ENCODE measurements at places on chromosomes 7 and 10.

DNA sequence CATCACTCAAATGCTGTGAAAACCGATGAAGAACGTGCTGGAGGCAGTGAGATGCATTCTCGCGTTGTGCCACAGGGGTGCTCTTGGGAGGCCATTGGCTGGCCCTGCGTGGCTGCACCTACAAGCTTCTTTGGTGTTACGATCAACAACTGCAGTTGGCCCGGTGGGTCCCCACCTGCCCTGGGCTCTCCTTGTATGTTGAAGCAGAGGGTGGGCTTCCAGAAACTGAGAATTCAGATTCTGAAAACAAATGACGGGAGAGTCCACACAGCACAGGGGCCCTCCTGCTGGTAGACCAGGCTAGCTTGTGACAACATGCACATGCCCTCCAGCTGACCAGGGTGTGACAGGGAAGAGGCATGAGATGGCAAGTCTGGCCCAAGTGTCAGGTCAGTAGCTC lies 23.7 kb upstream of the DDC start:
- DNase-seq, result no peak

DNA sequence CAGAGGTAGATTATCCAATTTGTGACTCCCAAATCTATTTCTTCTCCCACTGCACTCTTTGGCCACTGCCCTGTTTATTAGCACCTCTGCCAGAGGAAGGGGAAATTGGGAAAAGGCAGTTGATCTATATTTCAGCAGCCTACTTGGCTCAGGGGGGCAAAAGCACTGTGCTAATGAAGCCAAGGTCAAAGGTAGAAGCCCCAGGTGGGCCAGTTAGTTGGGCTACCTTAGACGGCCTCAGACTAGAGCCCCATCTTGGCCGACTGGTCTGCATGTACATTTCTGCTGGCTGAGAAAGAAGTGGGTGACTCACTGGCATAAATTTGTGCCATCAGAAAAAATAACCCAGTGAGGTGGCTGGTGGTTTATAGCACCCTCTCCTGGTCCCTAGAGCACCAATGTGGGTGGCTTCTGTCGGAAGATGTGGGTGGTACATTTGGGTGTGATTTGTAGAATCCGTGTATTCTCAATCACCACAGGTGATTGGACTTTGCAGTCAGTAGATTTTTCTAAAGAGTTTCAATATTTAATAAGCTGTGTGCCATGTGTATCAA lies 293.3 kb upstream of the MKI67 start:
- no peak for DNase-seq

DNA sequence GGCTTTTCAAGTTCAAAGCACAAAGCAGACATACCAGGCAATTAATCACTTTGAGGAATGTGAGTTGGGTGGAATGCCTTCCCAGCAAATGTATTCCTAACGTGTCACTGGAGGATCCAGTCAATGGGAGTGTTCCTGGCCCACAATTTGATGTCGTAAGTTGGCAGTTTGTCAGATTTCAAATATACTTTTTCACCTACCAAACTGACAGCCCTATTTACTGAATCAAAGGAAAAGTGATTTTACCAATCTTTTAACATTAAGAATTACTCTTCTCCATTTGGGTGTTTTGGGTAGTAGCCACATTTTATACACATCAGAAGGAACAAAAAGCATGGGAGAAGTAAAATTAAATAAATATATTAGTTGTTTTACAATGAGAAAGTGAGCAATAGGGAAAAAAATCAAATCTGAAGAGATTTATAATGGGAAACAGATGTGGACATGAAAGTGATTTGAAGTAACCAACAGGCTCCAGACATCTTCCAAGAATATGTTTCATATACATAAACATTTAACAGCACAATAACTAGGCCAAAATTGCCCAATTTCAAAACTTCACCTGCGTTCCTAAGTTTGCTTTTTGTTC lies 222.9 kb downstream of the MTERF1 start:
- no peak for DNase-seq

DNA sequence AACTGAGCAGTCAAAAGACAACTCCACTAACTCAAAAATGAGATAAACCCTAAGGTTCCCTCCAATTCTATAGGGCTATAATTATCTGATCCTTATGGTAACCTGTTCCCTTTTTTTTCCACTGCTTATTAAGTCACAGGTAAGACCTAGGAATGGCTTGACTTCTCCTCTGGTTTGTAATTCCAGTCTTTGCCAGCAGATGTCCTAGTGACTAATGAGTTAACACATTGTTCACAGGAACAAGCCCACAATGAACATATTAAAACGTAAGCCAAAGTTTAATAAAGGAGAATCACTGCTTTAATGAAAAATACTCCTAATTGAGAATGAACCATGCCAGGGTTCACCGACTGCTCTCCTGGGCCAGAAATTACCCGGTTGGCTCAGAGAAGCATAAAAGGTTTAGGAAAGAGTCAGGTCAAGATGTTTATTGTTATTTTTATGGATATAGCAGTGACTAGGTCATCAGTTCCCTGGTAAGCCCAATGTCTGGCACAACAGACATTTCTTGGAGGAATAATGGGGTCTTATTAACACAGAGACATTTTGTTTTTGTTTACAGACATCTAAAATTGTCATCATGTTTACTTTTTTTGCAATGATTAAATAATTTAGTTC lies 120.1 kb downstream of the ELAPOR2 start:
- peak; percentile 28 for DNase-seq

DNA sequence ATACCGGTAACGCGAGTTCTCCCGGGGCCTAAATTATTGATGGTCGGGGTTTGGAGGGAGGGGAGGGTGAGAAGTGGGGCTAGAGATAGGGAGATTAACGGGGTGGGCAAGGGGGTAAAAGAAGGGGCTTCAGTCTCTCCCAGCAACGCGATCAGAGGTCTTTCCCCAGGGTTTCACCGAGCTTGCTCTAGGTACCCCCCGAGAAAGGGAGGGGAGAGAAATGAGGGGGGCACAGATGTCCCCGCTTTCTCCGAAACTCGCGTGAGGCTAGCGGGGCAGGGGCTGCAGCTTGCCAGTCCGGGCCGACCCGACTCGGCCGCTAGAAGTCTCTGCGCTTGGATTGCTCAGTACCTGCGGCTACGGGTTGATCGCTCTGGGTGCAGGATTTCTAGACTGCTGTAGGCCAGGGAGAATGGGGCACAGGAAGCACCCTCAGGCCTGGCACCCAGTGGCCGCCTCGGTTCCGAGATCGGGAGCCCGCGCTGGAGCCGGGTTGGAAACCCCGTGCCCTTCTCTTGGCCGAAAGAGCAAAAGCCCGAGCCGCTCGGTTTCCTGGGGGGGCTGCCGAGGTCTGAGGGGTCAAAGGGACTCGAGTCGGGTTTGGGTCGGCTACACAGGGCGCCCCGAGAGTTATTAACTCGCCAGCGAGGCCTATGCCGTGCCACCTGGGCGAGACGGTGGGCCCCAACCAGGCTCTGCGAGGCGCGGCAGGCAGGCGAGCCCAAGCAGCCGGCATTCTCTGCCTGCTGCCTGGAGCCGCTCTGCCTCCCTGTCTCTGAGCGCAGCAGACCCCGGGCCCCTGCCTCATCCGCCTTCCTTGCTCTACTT lies 3.1 kb downstream of the PAX2 start:
- DNase-seq, result no peak

DNA sequence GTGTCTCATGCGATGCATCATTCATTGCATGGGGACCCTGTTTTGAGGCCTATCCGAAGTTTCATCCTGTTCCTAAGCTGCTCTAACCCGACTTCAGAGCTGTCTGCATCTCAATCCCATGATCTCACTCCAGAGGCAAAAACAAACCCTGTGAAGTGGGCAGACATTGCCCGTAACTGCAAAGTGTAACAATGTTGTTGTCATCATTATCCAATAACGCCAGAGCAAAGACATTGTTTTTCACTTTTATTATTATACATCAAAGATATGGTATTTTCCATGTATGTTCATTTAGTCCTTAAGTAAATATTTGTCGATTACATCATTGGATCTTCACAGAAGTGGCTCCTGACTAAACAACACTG lies 246.7 kb downstream of the KLF6 start:
- DNase-seq, result no peak

GRCh38 chr10:69445041-69445440 lies 6.2 kb upstream of the TSPAN15 start:
- no peak for DNase-seq

- no peak for DNase-seq
These were observed 28.6 kb upstream of the DMBT1 start for GRCh38 chr10:122531939-122532338.

DNA sequence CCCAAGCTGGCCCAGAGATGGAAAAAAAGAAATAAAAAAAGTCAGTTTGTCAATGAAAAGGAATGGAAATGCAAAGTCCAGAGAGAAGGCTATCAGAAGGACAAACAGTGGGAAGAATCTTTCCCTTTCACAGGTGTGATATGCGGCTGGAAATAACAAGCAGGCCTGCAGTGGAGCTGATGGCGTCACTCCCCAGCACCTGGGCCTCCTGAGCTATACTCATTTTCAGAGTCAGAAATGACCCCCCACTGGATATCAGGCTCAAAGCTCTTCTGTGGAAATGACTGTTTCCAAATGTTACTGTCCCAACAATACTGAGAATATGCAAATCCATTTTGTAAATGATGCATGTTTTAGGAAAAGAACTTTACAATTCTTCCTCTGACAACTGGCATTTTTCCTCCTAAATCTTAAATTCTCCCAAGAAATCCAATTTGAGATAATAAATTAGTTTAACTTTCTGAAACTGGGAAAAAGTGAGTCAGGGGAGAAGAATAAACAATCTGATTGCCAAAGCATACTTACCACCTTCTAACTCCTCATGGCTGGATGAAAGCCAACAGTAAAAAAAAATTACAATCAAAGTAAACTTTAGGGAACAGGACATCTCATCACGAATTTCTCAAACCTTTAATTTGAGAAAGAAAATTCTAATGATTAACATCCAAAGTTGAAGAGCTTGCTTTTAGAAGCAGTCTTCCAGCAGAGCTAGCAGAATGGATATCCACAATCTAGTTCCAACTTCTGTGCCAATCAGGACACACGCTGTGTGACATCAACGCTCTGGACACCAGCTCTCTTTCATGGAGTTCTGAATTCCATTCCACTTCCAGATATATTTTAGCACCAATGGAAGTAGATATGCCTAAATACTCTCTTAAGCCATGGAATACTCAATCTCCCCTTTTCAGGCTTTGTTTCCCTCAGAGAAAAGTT lies 5.3 kb upstream of the CUZD1 start:
- DNase-seq, result no peak

DNA sequence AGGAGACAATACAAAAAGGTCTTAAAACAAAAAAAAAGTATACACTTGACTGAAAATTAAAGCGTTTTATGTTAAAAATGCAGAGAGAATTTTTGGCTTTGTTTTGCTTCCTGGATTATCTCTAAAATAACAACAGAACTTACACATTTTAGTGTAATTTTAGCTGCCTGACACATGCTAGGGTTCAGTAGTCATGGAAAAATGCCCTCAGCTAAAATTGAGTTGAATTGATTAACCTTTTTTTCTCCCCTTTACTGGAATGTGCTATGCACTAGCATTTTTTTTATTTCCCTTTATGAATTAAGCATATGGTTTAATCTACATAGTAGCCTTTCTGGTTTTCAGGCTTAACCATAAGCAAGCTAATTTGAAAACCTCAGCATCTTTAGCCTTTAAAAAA lies 89.9 kb downstream of the ZNF277 start:
- no peak for DNase-seq

Data from germinal center (tissue), 1 donor.